ENCODE measurements at places on chromosomes 7 and 10.

DNA sequence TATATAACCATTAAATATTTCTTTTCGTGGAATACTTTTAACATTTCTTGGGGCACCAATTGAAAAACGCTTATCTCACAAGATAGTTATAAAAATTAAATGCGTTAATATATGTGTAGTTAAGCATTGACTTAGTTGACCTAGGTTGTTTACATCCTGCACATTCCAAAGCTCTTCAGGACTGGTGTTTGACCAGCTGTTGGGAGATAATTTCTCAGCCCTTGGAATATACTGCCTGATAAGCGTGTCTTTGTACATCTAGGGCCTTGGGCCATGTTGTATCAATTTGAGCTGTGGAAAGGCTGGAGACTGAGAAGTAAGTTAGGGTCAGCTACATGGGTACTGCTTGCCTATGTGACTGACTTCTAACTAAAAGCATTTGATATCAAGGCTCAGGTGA, 90.0 kb upstream of the AOAH start:
- DNase-seq = no peak

DNA sequence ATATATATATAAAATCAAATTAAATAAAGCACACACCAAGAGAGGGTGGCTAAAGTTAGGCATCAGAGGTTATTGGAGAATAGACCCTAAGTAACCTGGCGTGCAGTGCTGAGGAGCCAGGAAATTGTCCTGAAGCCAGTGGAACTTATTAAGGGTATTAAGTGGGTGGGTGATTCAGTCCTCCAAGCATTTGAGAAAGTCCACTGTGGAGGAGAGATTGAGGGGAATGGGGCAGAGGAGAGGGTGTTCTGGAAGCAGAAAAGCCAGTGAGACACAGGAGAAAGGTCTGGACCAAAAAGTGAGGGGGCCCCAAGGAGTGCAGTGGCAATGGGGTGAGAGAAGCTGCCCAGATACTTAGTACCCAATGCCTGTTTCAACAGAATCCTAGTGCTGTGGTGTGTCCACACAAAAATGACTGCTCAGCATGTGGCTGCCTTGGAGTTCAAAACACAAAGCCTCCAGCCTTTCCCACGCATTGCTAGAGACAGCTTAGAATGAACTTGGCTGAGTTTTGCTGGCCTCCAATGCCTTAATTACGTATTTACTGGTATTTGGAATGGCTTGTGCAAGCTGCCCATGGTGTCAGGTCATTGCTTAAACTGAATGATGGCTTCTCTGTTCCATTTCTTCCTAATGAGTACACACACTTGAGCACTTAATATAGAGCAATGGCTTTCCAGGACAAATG, 44.9 kb upstream of the CHST15 start:
- DNase-seq = no peak

GRCh38 chr7:24440892-24441291, 132.4 kb upstream of the PALS2 start:
- no peak for DNase-seq

DNA sequence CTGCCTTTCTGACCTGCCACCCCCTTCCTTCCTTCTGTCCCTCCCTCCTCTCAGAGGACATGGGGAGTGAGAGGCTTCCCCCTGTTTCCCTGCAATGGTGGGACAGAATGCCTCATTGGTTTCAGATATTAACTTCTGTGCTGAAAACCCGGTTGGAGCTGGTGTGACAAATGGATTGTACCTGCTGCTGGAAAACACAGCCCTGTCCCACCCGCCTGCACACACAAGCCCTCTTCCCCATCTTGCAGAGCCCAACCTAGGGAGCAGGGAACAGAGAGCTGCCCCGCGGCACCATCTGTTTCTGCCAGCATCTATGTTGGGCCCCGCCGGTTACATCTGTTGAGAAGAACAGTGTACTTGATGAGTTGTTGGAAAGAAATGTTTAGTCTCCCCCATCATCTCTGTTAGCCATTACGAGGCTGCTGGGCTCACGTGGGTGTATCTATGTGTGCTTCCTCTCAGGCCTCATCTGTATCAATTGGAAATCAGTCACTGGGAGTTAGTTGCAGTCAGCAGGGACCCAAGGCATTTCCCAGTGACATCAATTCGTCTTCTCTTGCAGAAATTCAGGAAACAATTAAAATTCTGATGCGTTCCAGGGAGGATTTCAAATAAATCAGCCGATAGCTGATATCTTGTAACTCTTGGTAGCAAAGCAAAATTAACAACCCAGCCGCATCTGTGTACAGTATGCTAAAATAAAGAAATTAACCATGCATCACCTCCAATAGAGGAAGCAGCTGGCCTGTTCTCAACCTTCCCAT, 725.6 kb upstream of the GALNT17 start:
- DNase-seq = no peak

DNA sequence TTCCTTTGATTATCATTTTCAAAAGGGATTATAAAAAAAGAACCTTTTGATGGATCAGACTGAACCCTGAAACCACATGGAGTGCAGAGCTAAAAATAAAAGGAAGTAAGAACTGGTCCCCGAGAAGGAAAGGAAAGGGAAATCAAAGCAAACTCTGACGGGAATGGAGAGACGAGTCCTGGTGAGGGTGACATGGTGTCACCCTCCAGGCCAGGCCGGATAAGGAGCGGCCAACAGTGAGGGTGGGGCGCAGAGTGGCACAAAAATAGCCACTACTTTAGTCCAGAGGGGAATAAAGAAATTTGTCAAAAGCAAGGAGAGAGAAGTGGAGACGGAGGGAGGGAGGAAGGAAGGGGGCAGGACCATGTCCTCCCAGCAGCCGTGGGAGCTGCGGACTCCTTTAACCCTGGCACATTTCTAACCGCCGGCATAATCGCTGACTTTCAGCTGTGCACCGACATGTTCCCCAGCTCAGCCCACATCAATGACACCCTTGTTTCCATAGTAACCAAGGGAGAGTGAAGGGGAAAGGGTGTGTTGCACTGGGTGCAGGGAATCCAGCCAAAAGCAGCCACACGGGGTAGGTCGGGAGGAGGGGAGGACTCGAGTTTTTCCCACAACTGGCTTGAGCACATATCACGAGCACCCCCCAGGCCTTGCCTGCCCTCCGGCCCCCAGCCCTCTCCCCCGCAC, 29.7 kb downstream of the TRIM8 start:
- DNase-seq = peak; percentile 69

DNA sequence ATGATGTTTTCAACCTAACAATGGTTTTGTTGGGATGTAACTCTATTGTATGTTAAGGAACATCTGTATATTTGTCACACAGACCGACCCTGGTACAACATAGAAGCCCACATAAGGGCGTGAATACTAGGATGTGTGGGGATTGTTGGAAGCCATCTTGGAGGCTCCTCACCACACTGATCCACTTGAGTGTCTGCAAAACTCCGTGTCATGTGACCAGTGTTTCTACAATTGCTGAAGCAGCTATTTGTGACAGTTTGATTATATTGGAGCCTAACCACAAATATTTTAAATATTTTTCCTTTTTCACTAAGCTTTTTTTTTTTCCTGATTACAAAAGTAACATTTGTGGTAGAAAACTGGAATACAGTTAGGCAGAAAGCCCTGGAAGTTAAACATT, 27.9 kb downstream of the RALA start:
- DNase-seq = no peak

DNA sequence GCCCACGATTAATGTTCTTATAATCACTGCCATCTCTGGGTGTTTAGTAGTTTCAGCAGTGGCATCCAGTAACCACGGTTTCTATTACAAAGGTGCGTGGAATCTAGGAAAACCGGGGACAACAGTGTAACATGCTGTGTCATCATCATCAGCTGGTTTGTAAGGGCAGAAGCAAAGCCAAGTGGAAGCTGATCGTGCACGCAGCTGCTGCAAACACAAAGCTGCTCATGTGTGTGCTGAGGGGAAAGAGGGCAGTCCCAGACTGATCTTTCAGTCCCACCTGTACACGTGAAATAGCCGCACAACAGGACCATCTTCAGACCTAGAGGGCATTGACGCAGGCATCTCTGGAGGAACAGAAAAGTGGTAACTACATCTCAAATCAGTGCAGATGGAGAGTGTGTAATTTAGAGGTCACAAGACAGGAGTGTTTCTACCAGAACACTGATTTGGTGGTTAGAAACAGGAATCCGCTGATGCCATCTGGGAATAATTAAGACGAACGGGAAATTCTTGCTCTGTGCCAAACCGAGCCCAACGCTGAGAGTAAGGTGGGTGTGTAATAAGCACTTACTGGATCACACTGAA, 13.4 kb downstream of the ANKRD16 start:
- no peak for DNase-seq

DNA sequence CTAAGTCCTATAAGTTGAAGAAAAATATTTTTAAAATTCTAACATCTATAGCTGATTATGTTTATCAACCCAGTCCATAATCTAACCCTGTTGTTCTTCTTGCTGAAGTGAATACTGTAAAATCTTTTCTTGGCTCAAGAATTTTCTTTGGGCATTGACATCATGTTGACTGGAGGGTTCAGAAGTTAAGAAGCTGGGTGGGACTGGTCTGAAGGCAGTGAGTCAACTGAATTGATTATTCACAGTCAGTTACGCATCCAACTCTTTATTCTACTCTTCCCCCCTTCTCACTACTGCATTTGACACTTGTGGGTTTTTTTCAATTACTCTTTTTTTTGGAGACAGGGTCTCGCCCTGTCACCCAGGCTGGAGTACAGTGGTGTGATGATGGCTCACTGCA, 31.0 kb downstream of the DENND2A start:
- no peak for DNase-seq

DNA sequence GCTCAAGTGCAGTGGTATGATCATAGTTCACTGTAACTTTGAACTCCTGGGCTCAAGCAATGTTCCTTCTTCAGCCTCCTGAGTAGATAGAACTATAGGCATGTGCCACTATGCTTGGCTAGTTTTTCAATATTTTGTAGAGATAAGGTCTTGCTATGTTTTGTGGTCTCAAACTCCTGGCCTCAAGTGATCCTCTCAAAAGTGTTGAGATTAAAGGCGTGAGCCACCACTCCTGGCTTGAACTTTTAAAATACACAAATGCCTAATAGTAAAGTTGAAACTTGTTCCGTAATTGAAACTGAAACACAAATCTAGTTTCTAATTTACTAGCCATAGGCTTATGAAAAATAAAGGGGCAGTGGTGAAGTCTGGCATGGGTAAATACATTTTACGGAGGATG, 65.7 kb downstream of the AP3M1 start:
- DNase-seq = peak; percentile 51

DNA sequence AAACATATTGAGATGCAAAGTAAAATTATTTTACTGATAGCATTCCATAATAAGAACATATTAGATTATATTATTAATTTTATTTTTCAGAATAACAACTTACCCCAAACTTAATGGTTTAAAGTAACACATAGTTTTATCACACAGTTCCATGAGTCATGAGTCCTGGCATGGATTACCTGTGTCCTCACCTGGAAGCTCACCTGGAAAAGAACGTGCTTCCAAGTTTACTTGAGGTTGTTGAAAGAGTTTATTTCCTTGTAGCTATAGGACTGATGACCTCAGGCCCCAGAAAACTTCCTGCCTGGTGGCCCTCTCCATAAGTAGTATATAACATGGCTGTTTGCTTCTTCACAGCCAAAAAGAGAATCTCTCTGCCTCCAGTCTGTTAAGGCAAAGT, 254.6 kb downstream of the TFEC start:
- no peak for DNase-seq

- no peak for DNase-seq
Observed at GRCh38 chr7:37705976-37706375, 22.4 kb downstream of the GPR141 start.

- no peak for DNase-seq
Observed at GRCh38 chr10:33833566-33833965, 499.1 kb upstream of the NRP1 start.

- DNase-seq = no peak
Observed at GRCh38 chr10:66604195-66604594, 321.6 kb upstream of the LRRTM3 start.

DNA sequence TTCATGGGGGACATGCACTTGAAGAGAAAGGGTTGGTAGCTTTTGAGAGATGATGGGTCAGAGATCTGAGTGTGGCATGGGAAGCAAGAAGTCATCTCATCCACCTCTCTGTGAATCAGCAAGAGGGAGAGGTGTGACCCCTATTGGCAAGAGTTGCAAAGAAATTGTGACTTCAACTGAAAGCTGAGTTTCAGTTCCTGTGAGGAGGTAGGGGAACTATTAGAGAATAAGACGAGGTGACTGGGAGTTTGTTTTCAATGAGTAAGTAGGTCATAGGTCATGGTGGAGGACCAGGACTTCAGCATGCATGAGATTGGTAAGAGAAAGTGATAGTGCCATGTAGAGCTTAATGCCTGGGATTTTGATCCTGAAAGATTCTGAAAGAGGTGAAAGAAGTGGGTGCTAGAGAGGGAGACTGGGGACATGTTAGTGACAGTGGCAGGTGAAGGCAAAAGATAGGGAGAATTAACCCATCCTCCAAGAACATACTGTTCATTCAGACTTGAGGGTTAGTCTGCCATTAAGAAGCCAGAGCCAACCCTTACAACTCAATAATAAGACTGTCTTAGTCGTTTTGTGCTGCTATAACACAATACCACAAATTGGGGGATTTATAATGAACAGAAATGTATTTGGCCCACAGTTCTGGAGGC, 75.5 kb upstream of the CAPZA2 start:
- DNase-seq = no peak

DNA sequence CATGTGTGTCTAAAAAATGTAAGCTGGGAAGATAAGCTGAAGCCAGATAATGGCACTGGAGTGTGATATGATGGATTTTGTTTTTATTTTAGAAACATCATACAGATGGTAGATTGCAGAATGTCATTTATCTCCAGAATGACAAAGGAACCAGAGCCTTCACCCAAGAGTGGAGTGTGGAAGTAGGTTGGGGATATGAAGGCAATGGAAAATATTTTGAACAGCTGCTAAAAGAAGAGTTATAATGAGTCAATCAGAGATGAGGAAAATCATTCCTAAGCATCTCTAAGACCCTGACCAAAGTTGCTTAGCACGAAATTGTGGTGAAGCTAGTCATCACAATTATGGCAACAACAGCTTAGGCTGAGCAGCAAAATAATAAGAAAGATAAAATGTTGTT, 39.8 kb upstream of the POM121L12 start:
- DNase-seq = no peak

- DNase-seq = no peak
Observed at GRCh38 chr7:81783818-81784217, 14.0 kb upstream of the HGF start.

GRCh38 chr10:72574636-72575035, 51.2 kb downstream of the MICU1 start:
- DNase-seq = no peak

- no peak for DNase-seq
Observed at GRCh38 chr7:123296965-123297364, 97.2 kb upstream of the SLC13A1 start.
